ENCODE measurements at places on chromosomes 16 and 17. TPM values are rescaled to one million over a fixed set of nuclear protein-coding genes. Genes with fewer than 3 reads are reported as not detected.

GRCh38 chr17:81400996-81401722 is 5.9 kb downstream of the BAHCC1 start:
- peak overlapping the region; percentile 75 for H3K4me3 ChIP-seq
- no peak for DNase-seq
- peaks cover 30% of the 10 kb centered on the region for H3K4me1 ChIP-seq
- H3K27me3 ChIP-seq: no peaks in the 10 kb centered on the region
- no peaks in the 10 kb centered on the region for H3K36me3 ChIP-seq

DNA sequence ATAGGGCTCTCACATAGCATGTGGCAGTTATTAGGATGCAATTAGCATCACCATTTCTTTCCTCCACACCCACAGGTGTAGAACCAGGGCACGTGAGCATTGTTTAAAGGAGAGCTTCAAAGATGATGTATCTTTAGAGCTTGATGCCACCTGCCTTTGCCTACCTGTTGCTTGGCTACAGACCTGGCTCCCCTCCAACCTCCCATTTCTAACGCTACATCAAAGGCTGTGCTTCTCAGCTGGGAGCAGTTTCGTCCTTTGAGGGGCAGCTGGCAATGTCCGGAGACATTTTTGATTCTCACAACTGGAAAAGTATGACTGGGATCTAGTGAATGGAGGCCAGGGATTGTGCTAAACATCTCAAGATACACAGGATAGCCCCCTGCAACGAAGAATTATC is 78.5 kb upstream of the CLEC3A start:
- H3K27ac ChIP-seq: no peak overlapping the region
- no peaks in the 10 kb centered on the region for H3K36me3 ChIP-seq
- H3K27me3 ChIP-seq: no peaks in the 10 kb centered on the region
- H3K4me3 ChIP-seq: no peak overlapping the region

GRCh38 chr17:1774390-1775176 is 12.7 kb downstream of the SERPINF1 start:
- H3K27me3 ChIP-seq: no peaks in the 10 kb centered on the region
- H3K4me3 ChIP-seq: no peak overlapping the region
- no peak overlapping the region for H3K27ac ChIP-seq
- DNase-seq: no peak

GRCh38 chr17:39576187-39576586 is 31.5 kb downstream of the NEUROD2 start:
- no peak overlapping the region for H3K4me3 ChIP-seq
- peaks cover 2% of the 10 kb centered on the region for H3K4me1 ChIP-seq
- DNase-seq: no peak
- H3K27ac ChIP-seq: no peak overlapping the region
- no peaks in the 10 kb centered on the region for H3K27me3 ChIP-seq
- H3K36me3 ChIP-seq: no peaks in the 10 kb centered on the region

GRCh38 chr16:11100239-11100750 is 155.7 kb downstream of the SOCS1 start:
- H3K36me3 ChIP-seq: no peaks in the 10 kb centered on the region
- DNase-seq: peak; percentile 77
- H3K4me1 ChIP-seq: peaks cover 22% of the 10 kb centered on the region
- H3K27ac ChIP-seq: peak overlapping the region; percentile 36
- no peaks in the 10 kb centered on the region for H3K27me3 ChIP-seq

DNA sequence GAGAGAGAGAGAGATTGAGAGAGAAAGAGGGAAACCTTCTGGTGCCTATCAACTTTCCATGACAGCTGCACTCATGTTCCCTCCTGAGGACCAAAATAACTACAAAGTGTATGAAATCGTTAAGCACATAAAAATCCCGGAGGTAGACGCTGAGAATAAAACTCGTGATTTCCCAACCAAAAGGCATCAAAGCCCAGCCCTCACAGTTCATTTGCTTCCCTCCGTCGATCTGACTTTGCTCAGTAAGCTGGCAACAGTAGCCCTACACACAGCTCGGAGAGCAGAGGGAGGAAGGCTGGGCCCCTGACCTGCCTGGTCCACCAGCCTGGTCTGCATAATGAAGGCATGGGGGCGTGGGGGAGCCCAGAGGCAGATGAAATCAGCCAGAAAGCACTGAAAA is 273.9 kb upstream of the ZFHX3 start:
- H3K36me3 ChIP-seq: no peaks in the 10 kb centered on the region
- no peaks in the 10 kb centered on the region for H3K27me3 ChIP-seq
- no peak overlapping the region for H3K4me3 ChIP-seq

DNA sequence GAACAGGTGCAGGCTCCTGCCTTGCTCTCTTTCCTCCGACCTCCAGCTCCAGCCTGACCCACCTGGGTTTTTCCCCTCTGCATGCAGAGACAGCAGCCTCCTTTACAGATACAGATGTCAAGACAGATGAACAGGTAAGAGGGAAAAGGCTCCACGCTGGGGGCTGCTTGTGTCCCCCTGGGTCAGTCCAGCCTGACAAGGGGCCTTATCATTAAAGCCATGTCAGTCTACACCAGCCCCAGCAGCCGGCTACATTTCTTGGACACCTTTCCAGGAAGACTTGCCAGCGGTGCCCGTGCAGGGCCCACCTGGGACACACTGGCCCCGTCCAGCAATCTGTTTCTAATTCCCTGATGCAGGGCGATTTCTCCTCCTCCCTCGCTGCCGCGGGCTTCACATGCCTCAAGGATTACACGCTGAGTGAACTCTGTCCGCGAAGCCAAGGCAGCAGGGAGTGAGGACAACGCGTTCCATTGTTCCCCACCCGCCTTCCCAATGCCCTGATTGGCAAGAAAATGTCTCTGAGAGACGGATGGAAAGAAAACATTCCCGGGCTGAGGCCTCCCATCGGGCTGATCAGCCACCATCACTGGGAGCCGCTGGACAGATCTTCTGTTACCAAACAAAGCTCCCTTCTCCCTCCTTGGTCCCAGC is 184.7 kb downstream of the C16orf95 start:
- no peaks in the 10 kb centered on the region for H3K27me3 ChIP-seq
- no peaks in the 10 kb centered on the region for H3K36me3 ChIP-seq
- DNase-seq: no peak

- no peak overlapping the region for H3K4me3 ChIP-seq
- no peak overlapping the region for H3K27ac ChIP-seq
- no peaks in the 10 kb centered on the region for H3K36me3 ChIP-seq
- peaks cover 4% of the 10 kb centered on the region for H3K4me1 ChIP-seq
- DNase-seq: no peak
- no peaks in the 10 kb centered on the region for H3K27me3 ChIP-seq
Observed at GRCh38 chr16:23141500-23141899, 7.8 kb downstream of the USP31 start.

GRCh38 chr17:56751145-56751738 is 82.5 kb downstream of the C17orf67 start:
- no peak for DNase-seq
- no peaks in the 10 kb centered on the region for H3K4me1 ChIP-seq
- no peak overlapping the region for H3K4me3 ChIP-seq
- H3K36me3 ChIP-seq: no peaks in the 10 kb centered on the region
- H3K27me3 ChIP-seq: no peaks in the 10 kb centered on the region

DNA sequence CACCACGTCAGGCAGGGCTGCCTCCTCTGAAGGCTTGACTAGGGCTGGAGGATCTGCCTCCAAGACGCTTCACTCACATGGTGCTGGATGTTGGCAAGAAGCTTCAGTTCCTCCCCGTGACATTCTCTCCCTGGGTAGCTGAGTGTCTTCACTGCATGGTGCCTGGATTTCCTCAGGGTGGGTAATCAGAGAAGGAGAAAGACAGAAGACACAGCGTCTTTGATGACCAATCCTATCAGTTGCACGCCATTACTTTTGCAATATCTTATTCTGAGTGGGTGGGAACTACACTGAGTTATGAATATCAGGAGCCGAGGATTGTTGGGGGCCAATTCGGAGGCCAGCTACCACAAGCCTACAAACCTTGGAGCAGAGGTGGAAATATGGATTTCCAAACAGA is 139.7 kb downstream of the SHISA6 start:
- H3K4me1 ChIP-seq: no peaks in the 10 kb centered on the region
- DNase-seq: no peak
- H3K27me3 ChIP-seq: no peaks in the 10 kb centered on the region
- no peak overlapping the region for H3K27ac ChIP-seq
- H3K36me3 ChIP-seq: no peaks in the 10 kb centered on the region

- H3K36me3 ChIP-seq: no peaks in the 10 kb centered on the region
- H3K4me1 ChIP-seq: peaks cover 7% of the 10 kb centered on the region
- H3K27ac ChIP-seq: no peak overlapping the region
- no peaks in the 10 kb centered on the region for H3K27me3 ChIP-seq
- no peak for DNase-seq
Observed at GRCh38 chr16:14372471-14372870, 257.6 kb downstream of the PARN start.

DNA sequence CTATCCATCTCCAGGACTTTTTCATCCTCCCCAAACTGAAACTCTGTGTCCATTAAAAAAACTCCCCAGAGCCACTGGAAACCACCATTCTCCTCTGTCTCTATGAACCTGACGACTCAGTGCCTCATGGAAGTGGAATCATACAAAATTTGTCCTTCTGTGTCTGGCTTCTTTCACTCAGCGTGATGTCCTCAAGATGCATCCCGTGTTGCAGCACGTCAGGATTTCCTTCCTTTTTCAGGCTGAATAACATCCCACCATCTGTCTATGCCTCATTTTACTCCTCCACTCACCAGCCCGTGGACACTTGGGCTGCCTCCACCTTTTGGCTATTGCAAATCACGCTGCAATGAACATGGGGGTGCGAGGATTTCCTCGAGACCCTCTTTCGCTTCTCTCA is 12.6 kb upstream of the ALDH3A1 start:
- no peak overlapping the region for H3K27ac ChIP-seq

GRCh38 chr16:86101897-86102157 is 202.9 kb downstream of the IRF8 start:
- H3K4me3 ChIP-seq: no peak overlapping the region
- H3K27me3 ChIP-seq: no peaks in the 10 kb centered on the region
- DNase-seq: no peak
- no peaks in the 10 kb centered on the region for H3K4me1 ChIP-seq
- no peaks in the 10 kb centered on the region for H3K36me3 ChIP-seq
- no peak overlapping the region for H3K27ac ChIP-seq

GRCh38 chr16:12422233-12422632 is 381.5 kb downstream of the CPPED1 start:
- no peak for DNase-seq
- no peaks in the 10 kb centered on the region for H3K36me3 ChIP-seq
- no peaks in the 10 kb centered on the region for H3K27me3 ChIP-seq
- no peak overlapping the region for H3K4me3 ChIP-seq
- no peak overlapping the region for H3K27ac ChIP-seq

- no peak for DNase-seq
- H3K27ac ChIP-seq: no peak overlapping the region
- no peak overlapping the region for H3K4me3 ChIP-seq
- no peaks in the 10 kb centered on the region for H3K27me3 ChIP-seq
- H3K4me1 ChIP-seq: no peaks in the 10 kb centered on the region
Observed at GRCh38 chr17:56502120-56502654, 91.3 kb upstream of the NOG start.

NACA2 gene
- total RNA-seq: not detected

PRDM7 gene
- total RNA-seq: not detected

FOXF1 gene
- total RNA-seq: 0.22 TPM

HP gene
- total RNA-seq: 40.1 TPM

AOC3 gene
- 112 TPM for total RNA-seq

ZNF423 gene
- total RNA-seq: 12.4 TPM

All from ovary (tissue), 10 donors.